Transverse colon (tissue), 4 donors: ENCODE measurements at places on chromosomes 3 and 15.

GRCh38 chr15:66957431-66957720, 108.0 kb upstream of the SMAD3 start:
- H3K36me3 ChIP-seq = no peaks in the 10 kb centered on the region
- H3K27ac ChIP-seq = no peak overlapping the region
- H3K4me1 ChIP-seq = no peaks in the 10 kb centered on the region

DNA sequence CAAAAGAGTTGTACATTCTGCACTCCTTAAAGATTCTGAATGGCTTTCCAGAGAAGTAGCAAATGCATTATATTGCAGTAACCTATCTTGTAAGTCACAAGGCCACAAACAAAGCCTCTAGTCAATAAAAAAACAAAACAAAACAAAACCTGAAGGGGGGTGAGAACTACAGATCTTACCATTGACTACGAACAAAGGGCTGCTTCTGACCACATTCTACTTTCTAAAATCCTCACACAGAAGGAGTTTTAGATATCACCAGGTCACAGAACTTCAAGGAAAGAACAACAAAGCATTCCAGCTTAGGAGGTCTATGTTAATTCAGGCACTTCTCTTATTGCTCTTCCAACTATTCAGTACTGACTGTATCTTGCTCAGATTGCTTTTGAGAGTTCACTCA, 343.0 kb downstream of the ZBTB20 start:
- H3K27me3 ChIP-seq = no peaks in the 10 kb centered on the region
- no peak overlapping the region for H3K4me3 ChIP-seq
- H3K36me3 ChIP-seq = no peaks in the 10 kb centered on the region
- H3K4me1 ChIP-seq = no peaks in the 10 kb centered on the region

GRCh38 chr15:68781217-68781616, 39.5 kb downstream of the ANP32A start:
- no peak for DNase-seq
- H3K4me3 ChIP-seq = no peak overlapping the region
- no peak overlapping the region for H3K27ac ChIP-seq
- no peaks in the 10 kb centered on the region for H3K27me3 ChIP-seq
- H3K36me3 ChIP-seq = no peaks in the 10 kb centered on the region
- no peaks in the 10 kb centered on the region for H3K4me1 ChIP-seq

GRCh38 chr3:11847607-11848006, 922 bp upstream of the TAMM41 start:
- H3K4me3 ChIP-seq = no peak overlapping the region
- no peak for DNase-seq
- no peaks in the 10 kb centered on the region for H3K27me3 ChIP-seq
- peaks cover 14% of the 10 kb centered on the region for H3K36me3 ChIP-seq
- H3K27ac ChIP-seq = no peak overlapping the region
- H3K4me1 ChIP-seq = peaks cover 15% of the 10 kb centered on the region

DNA sequence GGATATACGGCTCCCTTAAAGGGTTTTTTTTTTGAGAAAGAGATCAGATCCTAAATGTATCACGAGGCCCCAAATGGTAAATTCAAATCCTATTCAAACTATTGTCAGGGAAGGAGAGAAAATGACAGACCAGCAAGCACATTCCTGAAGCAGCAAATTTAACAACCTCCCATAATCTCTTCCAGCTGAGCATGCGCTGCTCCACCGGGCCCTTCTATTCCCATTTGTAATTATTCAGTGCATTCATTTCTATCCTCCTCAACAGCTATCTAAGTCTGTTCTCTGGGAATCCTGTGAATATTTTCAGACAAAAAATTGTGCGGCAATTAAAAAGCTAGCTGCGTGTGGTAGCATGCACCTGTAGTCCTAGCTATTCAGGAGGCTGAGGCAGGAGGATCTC, 43.2 kb downstream of the MAGI1 start:
- H3K4me1 ChIP-seq = no peaks in the 10 kb centered on the region
- no peak overlapping the region for H3K27ac ChIP-seq
- no peaks in the 10 kb centered on the region for H3K36me3 ChIP-seq

GRCh38 chr3:143430568-143430967, 311.0 kb downstream of the CHST2 start:
- no peaks in the 10 kb centered on the region for H3K4me1 ChIP-seq
- no peaks in the 10 kb centered on the region for H3K36me3 ChIP-seq
- DNase-seq = no peak
